ENCODE measurements at places on chromosomes 13 and 19.

DNA sequence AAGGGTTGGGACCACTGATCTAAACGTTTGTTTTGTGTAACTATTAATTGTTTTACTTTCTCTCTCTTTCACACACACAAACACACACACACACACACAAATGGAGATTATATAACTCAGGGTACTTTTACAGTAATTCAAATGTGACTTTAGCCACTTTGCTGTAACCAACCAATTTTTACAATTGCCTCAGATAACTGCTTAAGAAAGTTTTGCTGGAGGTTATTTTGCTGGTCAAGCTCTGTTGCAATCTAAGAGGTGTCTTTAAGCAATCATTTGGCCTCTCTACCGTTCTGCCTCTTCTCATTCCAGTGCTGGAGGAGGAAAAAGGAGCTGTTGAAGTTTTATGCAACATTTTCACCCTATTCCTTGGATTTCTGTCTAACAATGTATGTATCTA, 63.0 kb downstream of the TBC1D4 start:
- no peak for DNase-seq

GRCh38 chr13:60645676-60646075, 248.7 kb downstream of the TDRD3 start:
- no peak for DNase-seq

DNA sequence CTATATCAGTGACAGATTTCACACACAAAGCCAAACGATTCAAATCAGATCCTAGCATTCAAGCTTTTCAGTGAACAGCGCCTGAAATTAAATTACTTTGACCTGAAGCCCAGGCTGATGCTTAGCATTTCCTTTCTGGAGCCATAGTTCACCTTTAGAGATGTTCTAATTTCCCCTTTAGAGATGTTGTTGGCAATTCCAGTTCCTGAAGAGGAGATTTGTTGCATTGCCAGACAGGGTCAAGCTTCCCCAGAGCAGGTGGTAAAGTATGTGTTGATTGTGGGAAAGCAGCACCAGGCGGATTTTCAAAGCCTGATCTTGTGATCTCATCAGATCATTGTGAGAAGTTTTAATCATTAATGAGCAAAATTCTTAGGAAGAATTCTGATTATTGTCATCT, 609.8 kb upstream of the KLF12 start:
- DNase-seq = no peak

DNA sequence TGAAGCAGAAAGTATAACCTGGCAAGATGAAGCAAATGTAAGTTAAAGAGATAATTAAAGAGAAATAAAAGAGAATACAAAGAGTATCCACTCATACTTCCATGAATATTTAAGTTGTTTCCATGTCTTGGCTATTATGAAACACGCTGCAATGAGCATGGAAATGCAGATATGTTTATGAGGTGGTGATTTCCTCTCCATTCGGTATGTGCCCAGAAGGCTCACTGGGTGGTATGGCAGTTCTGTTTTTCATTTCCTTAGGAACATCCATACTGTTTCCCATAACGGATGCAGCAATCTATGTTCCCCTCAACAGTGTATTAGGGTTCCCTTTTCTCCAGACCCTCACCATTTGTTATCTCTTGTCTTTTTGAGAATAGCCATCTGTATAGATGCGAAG, 272.6 kb upstream of the SOX21 start:
- no peak for DNase-seq

- no peak for DNase-seq
Observed at GRCh38 chr19:1360818-1361461, 22.8 kb upstream of the NDUFS7 start.

GRCh38 chr13:114155926-114156883, 22.9 kb upstream of the CFAP97D2 start:
- peak; percentile 44 for DNase-seq

GRCh38 chr13:35252536-35253205, 223.8 kb downstream of the MAB21L1 start:
- DNase-seq = no peak

DNA sequence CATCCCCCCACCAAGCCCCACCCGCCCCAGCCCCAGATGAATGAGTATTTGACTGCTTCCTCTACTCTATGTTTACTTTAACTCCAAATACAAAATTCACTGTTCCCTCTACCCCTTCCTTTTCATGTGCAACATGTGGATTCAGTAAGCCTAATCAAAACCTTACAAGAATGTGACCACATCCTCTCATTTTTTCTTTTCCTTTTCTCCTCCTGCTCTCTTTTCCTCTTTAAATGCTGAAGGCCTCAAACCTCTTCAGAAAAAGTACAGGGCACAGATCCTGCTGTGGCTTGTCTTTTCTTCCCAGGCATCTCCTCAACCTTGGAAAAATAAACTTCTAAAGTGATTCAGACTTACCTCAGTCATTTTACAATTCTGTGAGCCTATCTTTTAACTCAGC, 119.0 kb downstream of the MYCBP2 start:
- no peak for DNase-seq

GRCh38 chr19:5130371-5131030, 161.6 kb downstream of the KDM4B start:
- DNase-seq = peak; percentile 58

- DNase-seq = no peak
Observed at GRCh38 chr19:46723471-46723870, 6.6 kb upstream of the PRKD2 start.

DNA sequence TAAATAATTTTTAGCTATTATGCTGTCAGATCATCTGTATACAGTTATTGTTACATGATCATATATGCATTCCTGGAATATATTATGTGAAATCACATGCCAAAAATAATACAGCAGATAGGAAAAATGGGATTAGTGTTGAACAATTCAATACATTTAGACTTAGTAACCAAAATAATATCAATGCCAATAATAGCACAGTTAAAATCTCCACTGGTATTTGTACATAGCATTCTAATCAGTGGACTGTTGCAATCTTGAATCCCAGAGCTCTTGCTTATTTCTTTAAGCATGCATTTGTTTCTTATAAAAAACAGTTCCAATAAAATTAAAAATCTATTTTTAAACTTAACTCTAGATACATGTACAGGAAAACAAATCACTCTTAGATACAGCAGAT, 2772.2 kb downstream of the PCDH9 start:
- DNase-seq = no peak

GRCh38 chr13:19657872-19658591, 24.6 kb downstream of the MPHOSPH8 start:
- no peak for DNase-seq

DNA sequence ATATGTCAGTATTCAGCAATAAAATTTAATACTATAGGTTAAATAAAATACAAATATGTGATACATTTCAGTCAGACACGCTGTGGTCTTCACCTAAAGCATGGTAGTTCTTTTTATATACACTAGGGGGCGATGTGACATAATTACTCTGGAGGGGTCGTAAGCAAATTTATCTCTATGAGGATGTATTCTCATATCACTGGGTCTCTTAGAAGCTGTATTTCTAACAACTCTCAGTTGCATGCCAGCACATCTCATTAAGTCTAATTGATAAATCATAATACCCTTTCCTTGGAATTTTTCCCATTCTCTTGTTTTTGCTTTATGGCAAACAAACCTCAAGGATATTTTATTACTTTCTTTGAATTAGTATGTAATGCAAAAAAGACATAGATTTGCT, 3.9 kb upstream of the PCDH17 start:
- no peak for DNase-seq

- no peak for DNase-seq
Observed at GRCh38 chr13:98941536-98941935, 36.3 kb downstream of the DOCK9 start.

- DNase-seq = no peak
Observed at GRCh38 chr19:21848706-21849105, 12.7 kb upstream of the ZNF43 start.

GRCh38 chr13:80751854-80752253, 410.9 kb upstream of the SPRY2 start:
- no peak for DNase-seq

DNA sequence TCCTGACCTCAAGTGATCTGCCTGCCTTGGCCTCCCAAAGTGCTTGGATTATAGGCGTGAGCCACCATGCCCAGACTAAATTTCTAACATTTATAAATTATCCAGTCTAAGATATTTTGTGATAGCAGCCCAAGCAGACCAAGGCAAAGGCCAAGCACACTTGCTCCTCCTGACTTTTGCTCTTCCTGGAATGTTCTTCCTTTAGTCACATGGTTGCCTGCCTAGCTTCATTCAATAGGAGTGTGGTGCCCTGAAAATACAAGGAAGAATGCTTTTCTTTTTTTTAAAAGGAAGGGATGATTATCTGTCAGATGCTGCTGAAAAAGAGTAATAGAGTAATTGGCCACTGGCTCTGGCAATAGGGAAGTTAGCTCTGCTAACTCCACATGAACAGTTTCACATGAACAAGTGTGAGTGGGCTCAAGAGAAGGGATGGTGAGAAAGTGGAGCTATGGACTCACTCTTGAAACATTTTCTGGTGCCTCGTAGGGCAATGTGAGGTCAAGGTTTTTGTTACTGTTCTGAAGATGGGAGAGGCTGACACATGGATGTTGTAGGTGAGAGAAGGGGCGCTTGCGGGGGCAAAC, 47.1 kb downstream of the USPL1 start:
- no peak for DNase-seq

GRCh38 chr19:3073931-3074595, 11.8 kb upstream of the TLE5 start:
- DNase-seq = no peak

GRCh38 chr19:33703821-33704220, 82.1 kb downstream of the CHST8 start:
- no peak for DNase-seq

DNA sequence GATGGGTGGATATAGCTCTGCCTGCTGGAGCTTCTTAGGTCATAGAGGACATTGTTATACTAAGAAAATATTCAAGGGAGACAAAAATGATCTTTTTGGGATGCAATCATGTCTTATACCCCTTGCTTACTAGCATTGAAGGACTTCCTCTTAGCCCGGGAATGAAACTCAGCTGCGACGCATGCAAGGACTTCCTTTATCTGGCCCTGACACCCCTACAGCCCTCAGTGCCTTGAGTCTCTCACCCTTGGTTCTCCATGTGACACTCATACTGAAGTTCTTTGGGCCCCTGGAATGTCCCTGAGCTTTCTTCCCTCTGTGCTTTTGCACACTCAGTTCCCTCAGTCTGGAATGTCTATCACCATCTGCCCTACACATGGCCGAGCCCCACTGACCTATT, 72.5 kb upstream of the MTIF3 start:
- no peak for DNase-seq

DNA sequence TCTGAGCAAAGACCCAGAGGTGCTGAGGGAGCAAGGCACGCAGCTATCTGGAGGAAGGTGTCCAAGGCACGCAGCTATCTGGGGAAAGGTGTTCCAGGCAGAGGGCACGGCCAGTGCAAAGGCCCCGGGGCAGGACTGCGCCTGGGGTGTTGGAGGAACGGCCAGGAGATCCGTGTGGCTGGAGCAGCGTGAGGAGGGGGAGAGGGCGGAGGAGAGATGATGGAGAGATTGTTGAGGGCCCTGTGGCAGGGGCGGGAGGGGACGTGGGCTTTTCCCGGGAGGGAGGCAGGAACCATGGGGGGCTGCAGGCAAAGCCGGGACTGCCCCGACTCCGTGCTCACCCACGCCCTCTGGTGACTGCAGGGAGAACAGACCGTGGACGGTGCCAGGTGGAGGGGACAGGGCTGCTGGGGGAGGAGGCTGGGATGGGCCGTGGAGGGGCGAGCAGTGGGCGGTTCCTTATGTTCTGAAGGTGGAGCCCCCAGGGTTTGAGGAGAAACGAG, 13.3 kb upstream of the MISP start:
- peak; percentile 62 for DNase-seq

- DNase-seq = no peak
Observed at GRCh38 chr13:79830945-79831344, 350.0 kb downstream of the NDFIP2 start.

GRCh38 chr19:18788529-18789421, 2.3 kb downstream of the COMP start:
- no peak for DNase-seq

DNA sequence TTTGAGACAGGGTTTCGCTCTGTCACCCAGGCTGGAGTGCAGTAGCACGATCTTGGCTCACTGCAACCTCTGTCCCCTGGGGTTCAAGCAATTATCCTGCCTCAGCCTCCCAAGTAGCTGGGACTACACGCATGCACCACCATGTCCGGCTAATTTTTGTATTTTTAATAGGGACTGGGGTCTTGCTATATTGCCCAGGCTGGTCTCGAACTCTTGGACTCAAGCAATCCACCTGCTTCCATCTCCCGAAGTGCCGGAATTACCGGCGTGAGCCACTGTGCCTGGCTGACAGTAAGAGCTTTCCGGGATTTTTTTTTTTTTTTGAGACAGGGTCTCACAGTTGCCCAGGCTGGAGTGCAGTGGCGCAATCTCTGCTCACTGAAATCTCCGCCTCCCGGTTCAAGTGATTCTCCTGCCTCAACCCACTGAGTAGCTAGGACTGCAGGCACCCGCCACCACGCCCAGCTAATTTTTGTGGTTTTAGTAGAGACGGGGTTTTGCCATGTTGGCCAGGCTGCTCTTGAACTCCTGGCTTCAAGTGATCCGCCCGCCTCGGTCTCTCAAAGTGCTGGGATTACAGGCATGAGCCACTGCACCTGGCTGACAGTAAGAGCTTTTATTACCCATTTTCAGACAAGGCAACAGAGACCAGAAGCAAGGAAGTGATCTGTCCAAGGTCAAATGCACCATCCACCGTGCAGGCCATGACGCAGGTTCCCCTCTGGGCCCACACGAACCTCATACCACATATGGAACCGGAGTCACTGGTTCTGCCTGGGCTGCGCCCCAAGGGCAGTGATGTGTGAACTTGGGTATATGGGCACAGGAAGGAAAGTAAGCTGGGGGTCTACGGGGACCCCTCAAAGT, 21.0 kb downstream of the RFX1 start:
- peak; percentile 50 for DNase-seq

DNA sequence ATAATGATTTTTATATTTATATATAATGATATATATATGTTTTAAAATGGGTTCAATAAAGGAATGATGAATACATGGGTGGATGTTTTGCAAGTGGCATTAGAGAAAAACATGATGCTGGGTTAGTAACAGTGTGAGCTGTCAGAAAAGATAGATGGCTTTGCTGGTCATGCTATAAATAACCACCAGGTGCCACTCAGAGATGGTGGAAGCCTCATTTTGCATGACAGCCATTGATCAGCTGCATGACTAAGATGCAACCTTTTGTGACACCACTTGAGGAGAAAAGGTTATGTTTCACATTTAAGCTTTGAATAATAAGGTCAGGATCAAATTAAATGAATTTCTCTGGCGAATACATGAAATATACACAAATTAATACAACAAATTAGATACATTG, 737.7 kb downstream of the PCDH9 start:
- DNase-seq = no peak

DNA sequence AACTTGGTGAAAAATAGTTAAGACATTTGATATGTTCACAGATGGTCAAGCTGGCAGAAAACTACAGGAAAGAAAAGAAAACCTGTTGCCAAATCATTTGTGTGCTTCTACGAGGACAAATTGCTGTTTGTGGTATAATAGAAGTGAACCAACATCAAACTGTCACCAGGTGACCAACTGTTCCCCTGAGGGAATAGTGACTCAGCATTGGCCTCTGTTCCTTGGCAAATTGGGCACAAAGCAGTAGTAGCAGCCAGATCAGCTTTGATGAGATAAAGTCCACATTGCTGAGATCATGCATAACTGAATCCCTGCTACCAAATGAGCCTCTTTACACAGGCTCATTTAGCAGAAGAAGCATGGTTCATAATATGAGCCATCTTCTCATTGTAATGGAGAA, 103.5 kb downstream of the POSTN start:
- DNase-seq = no peak
